Activated T-cell treated with anti-CD3 and anti-CD28 coated beads, Interleukin-2, amount 50 U/mL, for 72 hours (primary cell): ENCODE measurements at places on chromosomes 7 and 10. TPM values are rescaled to one million over a fixed set of nuclear protein-coding genes. Genes with fewer than 3 reads are reported as not detected.

The HABP2 gene
- not detected for total RNA-seq

The TRIM50 gene
- total RNA-seq, result not detected

The ZNF655 gene
- 87.8 TPM for total RNA-seq

The SLC13A1 gene
- not detected for total RNA-seq

The ENO4 gene
- total RNA-seq, result not detected

The ABCC2 gene
- 1.3 TPM for total RNA-seq

The CXCL12 gene
- not detected for total RNA-seq

The FZD8 gene
- total RNA-seq, result 0.35 TPM

- H3K27me3 ChIP-seq, result no peaks in the 10 kb centered on the region
These were observed 292.0 kb downstream of the CCDC3 start for GRCh38 chr10:12709521-12709963.

- H3K27me3 ChIP-seq, result no peaks in the 10 kb centered on the region
- peaks cover 27% of the 10 kb centered on the region for H3K4me1 ChIP-seq
- H3K36me3 ChIP-seq, result peaks cover 5% of the 10 kb centered on the region
- peak overlapping the region; percentile 78 for H3K4me3 ChIP-seq
These were observed 95.5 kb downstream of the CELF2 start for GRCh38 chr10:11113156-11113555.

- H3K36me3 ChIP-seq, result peaks cover 3% of the 10 kb centered on the region
- no peaks in the 10 kb centered on the region for H3K4me1 ChIP-seq
- no peaks in the 10 kb centered on the region for H3K27me3 ChIP-seq
- H3K27ac ChIP-seq, result no peak overlapping the region
- DNase-seq, result no peak
- no peak overlapping the region for H3K4me3 ChIP-seq
These were observed 13.5 kb upstream of the HIPK2 start for GRCh38 chr7:139791316-139791715.

GRCh38 chr7:141072548-141073172 is 1.2 kb upstream of the TMEM178B start:
- H3K27me3 ChIP-seq, result peaks cover 44% of the 10 kb centered on the region
- DNase-seq, result peak; percentile 53
- peak overlapping the region; percentile 92 for H3K4me3 ChIP-seq
- no peaks in the 10 kb centered on the region for H3K36me3 ChIP-seq
- H3K4me1 ChIP-seq, result peaks cover 15% of the 10 kb centered on the region
- H3K27ac ChIP-seq, result no peak overlapping the region

GRCh38 chr10:113928830-113929229 is 74.4 kb downstream of the NHLRC2 start:
- H3K27me3 ChIP-seq, result peaks cover 28% of the 10 kb centered on the region
- H3K36me3 ChIP-seq, result no peaks in the 10 kb centered on the region
- DNase-seq, result no peak
- no peak overlapping the region for H3K27ac ChIP-seq
- no peaks in the 10 kb centered on the region for H3K4me1 ChIP-seq

DNA sequence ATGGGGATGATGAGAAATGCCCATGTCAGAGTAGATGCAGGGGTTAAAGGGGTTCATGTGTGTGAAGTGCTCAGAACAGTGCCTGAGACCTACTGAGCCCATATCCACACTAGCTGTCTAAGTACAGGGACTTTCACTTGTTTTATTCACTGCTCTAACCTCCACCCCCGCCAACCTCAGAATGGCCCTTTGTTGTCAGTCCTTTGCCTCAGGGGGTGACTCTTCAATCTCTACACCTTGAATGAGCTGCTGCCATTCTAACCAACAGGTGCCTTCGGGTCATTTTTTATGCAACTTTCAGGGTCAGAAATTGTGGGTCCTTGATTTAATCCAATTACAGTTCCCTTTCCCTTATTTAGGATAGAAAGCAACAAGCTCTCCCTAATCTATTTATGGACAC is 26.2 kb downstream of the VSTM4 start:
- DNase-seq, result no peak
- no peak overlapping the region for H3K27ac ChIP-seq
- peaks cover 4% of the 10 kb centered on the region for H3K36me3 ChIP-seq
- no peak overlapping the region for H3K4me3 ChIP-seq
- H3K27me3 ChIP-seq, result peaks cover 7% of the 10 kb centered on the region

GRCh38 chr10:111335826-111336225 is 259.0 kb downstream of the ADRA2A start:
- H3K4me1 ChIP-seq, result no peaks in the 10 kb centered on the region
- no peak overlapping the region for H3K27ac ChIP-seq
- H3K36me3 ChIP-seq, result no peaks in the 10 kb centered on the region
- H3K27me3 ChIP-seq, result no peaks in the 10 kb centered on the region
- H3K4me3 ChIP-seq, result no peak overlapping the region
- DNase-seq, result no peak

DNA sequence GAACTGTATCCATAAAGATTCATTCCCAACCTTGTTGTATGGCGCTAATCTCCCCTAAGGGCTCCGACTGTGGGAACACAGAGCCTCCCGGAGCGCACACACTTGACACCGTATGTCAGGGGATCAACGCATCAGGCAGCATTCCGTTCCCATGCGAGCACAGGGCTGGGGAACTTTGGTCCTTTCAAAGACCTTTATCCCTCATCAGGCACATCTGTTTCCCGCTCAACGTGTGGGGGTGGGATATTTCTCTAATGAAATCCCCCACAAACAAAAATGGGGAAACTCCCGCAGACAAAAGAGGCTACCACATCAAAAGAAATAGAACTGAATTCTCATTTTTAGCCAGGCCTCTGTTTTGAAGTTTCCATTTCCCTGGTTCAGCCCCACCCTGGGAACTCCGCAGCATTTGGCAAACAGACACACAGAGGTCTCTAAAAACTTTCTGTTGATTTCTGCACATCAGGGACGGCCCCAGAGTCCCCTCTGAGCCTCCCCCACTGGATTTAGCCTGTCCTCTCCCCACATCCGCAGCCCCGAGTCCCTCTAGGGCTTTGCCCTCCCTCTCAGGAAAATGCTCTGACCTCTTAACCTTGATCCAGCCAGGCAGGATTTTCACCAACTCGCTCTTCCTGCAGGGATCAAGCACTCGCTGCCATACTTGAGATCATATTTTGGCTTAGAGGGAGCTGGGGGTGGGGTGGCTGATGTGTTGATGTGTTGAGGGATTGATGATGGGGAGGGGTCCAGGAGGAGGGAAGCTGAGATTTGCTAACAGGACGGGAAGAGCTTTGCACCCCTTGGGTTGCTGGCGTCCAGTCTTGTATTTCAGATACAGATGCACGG is 6.6 kb downstream of the CPA5 start:
- peaks cover 24% of the 10 kb centered on the region for H3K4me1 ChIP-seq
- H3K4me3 ChIP-seq, result no peak overlapping the region
- no peak overlapping the region for H3K27ac ChIP-seq
- H3K27me3 ChIP-seq, result peaks cover 8% of the 10 kb centered on the region
- H3K36me3 ChIP-seq, result no peaks in the 10 kb centered on the region

GRCh38 chr7:20797042-20797461 is 10.4 kb upstream of the SP8 start:
- H3K27me3 ChIP-seq, result peaks cover 66% of the 10 kb centered on the region
- peaks cover 6% of the 10 kb centered on the region for H3K36me3 ChIP-seq
- H3K4me1 ChIP-seq, result peaks cover 22% of the 10 kb centered on the region
- DNase-seq, result no peak

DNA sequence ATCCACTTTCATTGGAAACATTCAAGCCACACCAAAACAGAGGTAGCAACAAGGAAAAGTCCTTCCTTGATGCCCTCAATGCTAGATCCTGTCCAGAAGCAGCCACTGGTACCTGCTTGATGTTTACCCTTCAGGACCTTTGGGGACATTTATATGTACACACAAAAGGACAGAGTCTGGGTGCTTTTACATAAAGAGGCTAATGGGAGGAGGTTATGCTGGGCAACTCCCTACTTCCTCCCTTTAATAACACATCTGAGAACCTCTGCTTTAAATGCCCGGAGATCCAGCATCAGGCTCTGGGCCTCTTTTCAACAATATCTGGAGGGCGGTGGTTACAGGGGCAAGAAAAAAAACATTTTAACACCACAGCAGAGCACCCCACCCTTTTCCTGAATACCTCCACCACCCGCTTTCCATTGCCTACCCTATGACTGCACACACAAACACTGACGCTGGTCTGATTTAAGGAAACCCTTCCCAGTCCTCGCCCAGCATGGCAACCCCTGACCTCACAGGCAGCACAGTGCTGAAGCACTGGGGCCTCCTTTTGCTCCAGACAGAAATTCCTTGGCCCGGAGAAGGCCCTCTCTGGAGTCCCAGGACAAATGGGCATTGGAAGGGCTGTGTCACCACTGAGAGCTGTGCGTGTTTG is 39.3 kb upstream of the DUSP5 start:
- H3K4me1 ChIP-seq, result peaks cover 66% of the 10 kb centered on the region
- no peaks in the 10 kb centered on the region for H3K27me3 ChIP-seq
- H3K27ac ChIP-seq, result no peak overlapping the region
- DNase-seq, result no peak

GRCh38 chr10:127195571-127196281 is 665 bp downstream of the INSYN2A start:
- no peaks in the 10 kb centered on the region for H3K4me1 ChIP-seq
- no peak for DNase-seq
- H3K4me3 ChIP-seq, result no peak overlapping the region
- no peak overlapping the region for H3K27ac ChIP-seq
- H3K36me3 ChIP-seq, result no peaks in the 10 kb centered on the region

DNA sequence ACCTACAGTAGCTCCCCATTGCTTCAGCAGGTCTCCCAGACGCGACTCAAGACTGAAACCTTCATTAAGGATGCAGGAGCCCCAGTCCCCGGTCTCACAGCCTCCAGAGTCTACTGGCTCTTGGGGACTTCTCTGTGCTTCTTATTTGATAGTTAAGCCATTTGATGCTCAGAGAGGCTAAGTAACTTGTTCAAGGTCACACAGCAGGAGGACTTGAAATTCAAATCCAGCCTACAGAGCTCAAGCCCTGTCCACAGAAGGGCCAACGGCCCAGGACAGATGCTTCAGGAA is 21.2 kb upstream of the ZMIZ1 start:
- H3K27ac ChIP-seq, result peak overlapping the region; percentile 36
- no peaks in the 10 kb centered on the region for H3K27me3 ChIP-seq
- peaks cover 42% of the 10 kb centered on the region for H3K4me1 ChIP-seq
- H3K4me3 ChIP-seq, result peak overlapping the region; percentile 68

DNA sequence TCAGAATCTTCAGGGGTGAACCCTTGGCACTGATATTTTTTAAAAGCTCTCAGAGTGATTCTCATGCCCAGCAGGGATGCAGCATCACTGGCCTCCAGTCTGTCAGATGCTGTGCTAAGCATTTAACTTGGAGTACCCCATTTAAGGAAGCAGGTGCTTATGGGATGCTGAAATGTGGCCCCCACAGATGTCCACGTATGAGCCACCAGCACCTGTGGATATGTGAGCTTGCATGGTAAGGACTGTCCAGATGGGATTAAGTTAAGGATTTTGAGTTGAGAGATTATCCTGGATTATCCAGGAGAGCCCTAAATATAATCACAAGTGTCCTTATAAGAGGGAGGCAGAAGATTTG is 17.7 kb downstream of the CHST3 start:
- no peaks in the 10 kb centered on the region for H3K36me3 ChIP-seq
- no peak for DNase-seq
- H3K4me3 ChIP-seq, result no peak overlapping the region
- H3K27me3 ChIP-seq, result no peaks in the 10 kb centered on the region
- no peak overlapping the region for H3K27ac ChIP-seq

DNA sequence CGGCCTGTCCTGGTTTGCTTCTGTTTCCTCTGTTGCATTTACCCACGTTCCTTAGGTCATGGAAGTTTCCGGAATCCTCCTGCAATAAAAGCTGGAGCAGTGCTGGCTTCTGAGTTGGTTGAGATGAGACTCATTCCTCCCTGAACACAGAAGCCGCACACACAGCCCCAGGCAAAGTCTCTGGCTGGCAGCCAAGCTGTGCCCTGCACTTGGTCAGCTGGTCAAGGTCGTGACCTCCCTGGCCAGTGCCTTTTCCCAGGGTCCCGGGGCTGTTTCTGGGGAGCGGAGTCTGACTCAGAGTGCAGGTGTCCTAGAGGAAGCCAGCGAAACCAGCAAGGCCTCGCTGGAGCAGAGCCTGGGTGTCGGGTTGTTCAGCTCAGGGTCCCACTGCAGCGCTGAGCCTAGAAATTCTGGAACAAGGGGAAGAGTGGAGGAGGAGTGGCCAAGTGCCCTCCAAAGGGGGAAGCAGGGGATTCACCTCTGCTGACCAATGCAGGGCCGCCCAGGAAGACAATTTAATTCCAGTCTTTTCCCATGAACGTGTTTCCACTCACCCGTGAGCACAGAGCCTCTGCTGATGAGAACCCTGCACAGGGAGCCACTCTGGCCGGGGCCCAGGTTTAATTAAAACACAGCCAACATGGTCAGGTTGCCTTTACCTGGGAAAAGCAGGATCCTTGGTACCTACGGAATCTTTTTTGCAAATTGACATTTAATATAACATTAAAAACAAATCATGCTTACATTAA is 245.5 kb upstream of the PPP2R2D start:
- H3K36me3 ChIP-seq, result no peaks in the 10 kb centered on the region
- no peak overlapping the region for H3K4me3 ChIP-seq
- no peak for DNase-seq
- no peaks in the 10 kb centered on the region for H3K4me1 ChIP-seq

- DNase-seq, result no peak
- H3K27ac ChIP-seq, result no peak overlapping the region
- no peaks in the 10 kb centered on the region for H3K4me1 ChIP-seq
- no peak overlapping the region for H3K4me3 ChIP-seq
These were observed 243.9 kb downstream of the REEP3 start for GRCh38 chr10:63765126-63765525.

GRCh38 chr7:112108981-112109380 is 97.2 kb downstream of the DOCK4 start:
- no peak overlapping the region for H3K4me3 ChIP-seq
- no peaks in the 10 kb centered on the region for H3K4me1 ChIP-seq
- DNase-seq, result no peak
- no peak overlapping the region for H3K27ac ChIP-seq
- H3K36me3 ChIP-seq, result no peaks in the 10 kb centered on the region
- H3K27me3 ChIP-seq, result no peaks in the 10 kb centered on the region
